ENCODE measurements at places on chromosomes 3 and 15.

DNA sequence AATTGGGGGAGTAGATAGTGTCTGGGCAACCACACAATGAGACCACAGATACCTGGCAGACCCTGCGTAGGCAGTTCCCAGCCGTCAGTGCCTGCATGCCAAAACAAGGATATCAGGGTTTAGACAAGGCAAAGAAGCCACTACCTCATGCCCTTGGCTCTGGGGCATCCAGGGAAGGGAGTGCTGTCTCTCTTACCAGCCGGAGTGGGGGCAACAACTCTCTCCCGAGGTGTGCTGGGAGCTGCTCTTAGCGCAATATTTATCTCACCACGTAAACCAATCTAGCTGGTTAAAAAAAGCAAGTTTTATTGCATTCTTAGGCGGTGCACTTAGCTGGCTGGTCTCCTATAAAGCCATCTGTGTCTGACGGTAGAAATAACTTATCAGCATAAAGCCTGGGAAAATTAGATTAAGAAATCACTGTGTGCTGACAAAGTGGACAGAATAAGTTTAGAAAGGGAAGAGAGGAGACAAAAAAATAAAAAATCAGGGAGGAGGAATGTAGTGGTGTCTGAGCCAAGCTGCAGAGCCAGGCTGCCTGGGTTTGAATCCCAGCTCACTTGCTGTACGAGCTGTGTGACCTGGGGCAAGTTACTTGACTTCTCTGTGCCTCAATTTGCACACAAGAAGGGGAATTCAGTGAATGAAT, 273.2 kb downstream of the PDZRN3 start:
- no peak for DNase-seq

- DNase-seq = no peak
Measured at GRCh38 chr3:187845826-187846225, 100.6 kb upstream of the BCL6 start.

DNA sequence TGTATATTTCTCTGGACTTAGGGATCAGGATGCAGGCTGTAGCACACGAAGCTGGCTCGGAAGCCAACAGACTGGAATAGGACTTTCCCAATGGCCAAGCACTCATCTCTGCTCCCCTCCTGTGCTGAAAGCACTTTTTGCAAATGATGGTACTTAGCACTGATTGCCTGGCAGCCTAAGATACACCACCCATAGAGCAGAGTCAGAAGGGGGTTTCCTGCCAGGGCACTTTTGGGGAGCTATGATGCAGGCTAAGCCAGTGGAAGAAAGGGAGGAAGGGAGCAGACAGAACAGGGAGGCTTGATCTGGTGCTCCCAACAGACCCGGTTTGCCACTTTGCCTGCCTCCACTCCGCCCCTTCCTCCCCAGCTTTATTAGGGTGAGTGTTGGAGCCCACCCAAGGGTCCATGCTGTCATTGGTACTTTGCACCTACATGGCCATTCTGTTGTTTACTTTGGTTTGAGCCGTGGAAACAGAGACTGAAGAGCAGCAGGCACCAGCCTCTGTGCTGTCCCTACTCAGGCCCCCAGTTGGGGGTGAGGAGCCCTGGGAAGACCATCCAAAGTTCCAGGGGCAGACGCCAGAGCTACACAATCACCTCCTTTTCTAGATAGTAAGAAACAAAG, 15.9 kb downstream of the BSN start:
- no peak for DNase-seq

- no peak for DNase-seq
Measured at GRCh38 chr3:177145954-177146353, 51.3 kb downstream of the TBL1XR1 start.

- DNase-seq = peak; percentile 57
Measured at GRCh38 chr3:161409069-161409468, 37.8 kb upstream of the SPTSSB start.
